T-helper 2 cell (primary cell): ENCODE measurements at places on chromosomes 16 and 17.
A peak's percentile ranks its signal among the peaks of the same experiment; 100 is the strongest.

- DNase-seq = no peak
Observed at GRCh38 chr16:83532634-83533033, 275.1 kb upstream of the HSBP1 start.

DNA sequence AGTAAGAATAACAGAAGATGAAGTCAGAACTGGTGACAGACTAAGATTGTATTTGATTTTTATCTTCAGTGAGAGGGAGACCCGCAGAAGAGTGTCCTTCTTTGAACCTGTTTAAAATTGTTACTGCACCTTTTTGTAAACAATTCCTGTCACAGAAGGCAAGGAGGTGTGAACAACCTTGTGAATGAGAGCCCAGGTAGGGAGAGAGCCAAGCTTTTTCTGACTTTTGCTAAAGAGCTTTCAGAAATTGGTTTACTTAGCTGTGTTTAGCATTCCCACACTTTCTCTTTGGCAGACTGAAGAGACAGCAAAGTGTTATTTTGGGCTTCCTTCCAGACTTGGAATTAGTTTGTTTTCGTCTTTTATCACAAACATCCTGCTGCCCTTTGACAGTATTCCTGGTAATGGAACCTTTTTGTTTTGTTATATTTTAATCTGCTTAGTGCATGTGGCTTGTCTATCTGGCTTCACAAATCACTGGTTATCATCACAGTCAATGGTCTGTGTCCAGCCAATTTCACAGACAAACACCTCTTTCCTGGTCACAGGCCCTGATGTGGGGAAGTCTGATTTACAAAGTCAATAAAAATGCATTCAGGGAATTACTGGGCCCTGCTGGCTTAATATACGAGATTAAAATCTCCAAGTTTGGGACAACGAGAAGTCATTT lies 85.7 kb upstream of the HS3ST2 start:
- no peak for DNase-seq

- DNase-seq = peak; percentile 75
Observed at GRCh38 chr17:35895636-35896587, 15.8 kb upstream of the CCL5 start.

DNA sequence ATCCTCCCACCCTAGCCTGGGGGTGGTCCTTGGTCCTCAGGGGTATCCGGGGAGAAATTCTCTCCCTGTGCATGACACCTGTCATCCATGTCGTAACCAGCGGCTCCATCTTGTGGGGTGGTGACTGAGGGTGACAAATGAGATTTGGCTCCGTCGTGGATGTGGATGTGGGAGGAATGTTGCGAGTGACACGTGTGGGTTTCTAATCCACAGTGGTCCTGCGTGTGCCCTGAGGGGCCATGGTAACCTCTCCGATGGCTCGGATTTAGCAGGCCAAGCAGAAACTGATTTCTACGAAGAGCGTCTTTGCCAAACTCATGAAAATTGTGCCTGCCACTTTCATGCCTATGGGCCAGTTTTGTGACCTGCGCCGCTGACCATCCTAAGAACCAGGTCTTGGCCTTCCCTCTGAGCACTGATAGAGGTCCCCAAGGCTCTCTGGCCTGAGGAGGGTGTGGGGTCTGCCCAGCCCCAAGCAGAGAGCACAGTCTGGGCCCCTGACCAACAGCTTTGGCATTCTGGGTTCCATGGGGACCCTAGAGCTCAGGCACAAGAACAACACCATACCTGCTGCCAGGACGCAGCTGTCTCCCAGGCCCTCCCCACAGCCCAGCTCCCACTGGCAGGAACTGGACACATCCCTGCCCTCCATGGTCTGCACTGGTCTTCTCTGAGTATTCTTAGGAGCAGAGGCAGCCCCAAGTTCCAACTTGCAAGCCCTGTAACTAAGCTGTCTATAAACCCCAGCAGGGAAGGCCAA lies 79.0 kb downstream of the AMFR start:
- no peak for DNase-seq

- no peak for DNase-seq
Observed at GRCh38 chr17:44232061-44232460, 12.6 kb upstream of the UBTF start.

- no peak for DNase-seq
Observed at GRCh38 chr17:43881758-43882505, 25.4 kb downstream of the MPP2 start.

DNA sequence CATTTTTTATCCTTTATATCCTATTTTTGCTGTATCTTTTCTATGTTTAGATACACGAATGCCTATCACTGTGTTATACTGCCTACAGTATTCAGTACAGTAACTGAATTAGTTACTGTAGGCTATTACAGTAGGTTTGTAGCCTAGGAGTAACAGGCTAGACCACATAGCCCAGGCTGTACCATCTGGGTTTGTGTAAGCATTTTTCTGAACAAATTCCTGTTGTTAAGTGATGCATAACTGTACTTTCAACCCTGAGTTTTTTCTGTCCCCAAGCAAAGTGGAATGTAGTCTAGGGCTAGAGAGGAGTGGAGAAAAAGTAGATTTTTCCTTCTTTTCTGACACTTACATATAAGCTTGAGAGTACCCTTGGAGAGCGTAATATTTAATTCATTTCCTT lies 282.1 kb downstream of the HS3ST3B1 start:
- no peak for DNase-seq

GRCh38 chr16:27911486-27911885 lies 152.0 kb downstream of the GSG1L start:
- no peak for DNase-seq

GRCh38 chr16:13984794-13985193 lies 64.8 kb downstream of the ERCC4 start:
- no peak for DNase-seq

DNA sequence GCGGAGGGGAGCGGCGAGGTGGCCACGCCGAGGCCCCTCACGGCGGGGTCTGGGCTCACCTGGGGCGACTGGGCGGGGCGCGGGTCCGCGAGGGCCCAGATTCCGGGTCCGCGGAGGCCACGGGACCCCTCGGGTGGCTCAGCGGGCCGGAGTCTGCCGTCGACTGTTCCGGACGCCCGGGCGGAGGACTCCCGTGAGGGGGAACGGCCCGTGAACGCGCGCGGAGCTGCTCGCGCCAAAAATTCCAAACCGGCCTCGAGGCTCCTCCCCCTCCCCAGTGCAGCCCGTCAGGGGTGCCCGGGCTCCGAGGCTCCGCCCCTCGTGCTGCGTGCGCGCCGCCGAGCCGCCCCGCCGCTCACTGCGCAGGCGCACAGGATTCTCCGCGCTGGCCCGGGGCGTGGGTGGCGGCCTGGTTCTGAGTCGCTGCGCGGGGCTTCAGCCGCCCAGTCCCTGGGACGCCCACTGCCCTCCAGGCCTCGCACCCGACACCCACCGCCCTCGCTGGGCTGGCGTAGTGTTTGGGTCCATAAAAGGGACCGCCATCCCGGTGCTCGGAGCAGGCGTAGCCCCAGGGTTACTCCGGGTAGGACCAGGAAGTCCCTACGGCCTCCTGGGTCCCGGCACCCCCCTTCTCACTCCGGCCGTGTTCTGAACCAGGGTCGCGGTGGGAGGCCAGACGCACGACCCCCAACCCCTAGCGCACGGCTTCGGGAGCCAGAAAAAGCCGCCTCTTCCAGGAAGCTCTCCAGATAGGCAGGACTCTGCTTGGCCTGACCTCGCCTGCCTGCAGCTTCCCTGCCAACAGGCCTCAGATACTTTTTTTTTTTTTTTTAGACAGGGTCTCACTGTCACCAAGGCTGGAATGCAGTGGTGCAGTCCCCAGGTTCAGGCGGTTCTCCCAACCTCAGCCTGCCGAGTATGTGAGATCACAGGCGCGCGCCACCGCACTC lies at the start of gene PKMYT1:
PKMYT1 (minus strand) TSS at position 220 of the 950 bp plus-strand sequence. CDS start 789 bp downstream, outside the sequence.
- DNase-seq = peak; percentile 92

DNA sequence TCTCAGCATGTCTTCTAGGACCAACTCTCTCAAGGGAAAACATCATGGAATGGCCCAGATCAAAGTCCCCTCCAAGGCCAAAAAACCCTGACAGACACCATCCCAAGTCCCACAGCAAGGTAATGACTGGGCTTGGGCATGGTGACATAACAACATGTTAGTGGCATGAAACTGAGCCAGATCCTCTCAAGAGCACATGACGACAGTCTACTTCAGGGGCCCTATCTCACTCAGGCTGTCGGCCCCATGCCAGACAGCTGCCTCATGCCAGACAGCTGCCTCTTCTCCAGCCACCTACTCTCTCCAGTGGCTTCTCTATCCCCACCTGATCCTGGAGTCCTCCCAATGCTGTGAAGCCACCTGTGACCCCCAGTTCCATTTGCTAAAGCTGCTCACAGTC lies 18.4 kb downstream of the HSD11B2 start:
- DNase-seq = no peak

DNA sequence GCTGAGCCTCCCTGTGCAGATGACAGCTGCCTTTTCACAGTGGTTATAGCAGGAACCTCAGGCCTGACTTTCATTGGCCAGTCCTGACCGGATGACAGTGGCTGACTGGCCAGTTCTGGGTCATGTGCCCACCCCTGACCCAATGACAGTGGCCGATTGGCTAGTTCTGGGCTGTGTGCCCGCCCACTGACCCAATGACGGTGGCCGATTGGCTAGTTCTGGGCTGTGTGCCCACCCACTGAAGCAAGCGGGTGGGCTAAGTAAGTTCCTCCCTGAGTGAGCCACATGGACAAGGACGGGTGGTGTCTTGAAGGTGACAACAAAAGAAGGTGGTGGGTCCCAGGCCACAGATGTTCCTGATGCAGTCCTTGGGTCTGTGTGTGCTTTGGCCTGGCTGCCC lies 9.5 kb downstream of the DEF8 start:
- no peak for DNase-seq

DNA sequence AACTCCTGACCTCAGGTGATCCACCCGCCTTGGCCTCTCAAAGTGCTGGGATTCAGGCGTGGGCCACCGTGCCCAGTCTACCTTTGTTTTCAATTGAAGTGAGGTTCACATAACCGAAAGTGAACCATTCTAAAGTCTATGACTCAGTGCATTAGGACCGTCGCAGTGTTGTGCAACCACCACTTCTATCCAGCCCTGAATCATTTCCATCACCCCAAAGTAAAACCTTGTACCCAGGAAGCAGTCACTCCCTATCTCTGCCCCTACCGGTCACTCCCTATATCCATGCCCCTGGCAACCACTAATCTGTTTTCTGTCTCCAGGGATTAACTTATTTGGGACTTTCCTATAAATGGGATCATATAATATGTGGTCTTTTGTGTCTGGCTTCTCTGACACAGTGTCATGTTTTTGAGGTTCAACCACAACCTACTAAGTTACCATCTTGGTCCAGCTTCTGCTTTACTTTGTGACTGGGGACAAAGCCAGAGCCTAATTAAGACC lies 28.3 kb upstream of the CDC42EP4 start:
- DNase-seq = no peak

DNA sequence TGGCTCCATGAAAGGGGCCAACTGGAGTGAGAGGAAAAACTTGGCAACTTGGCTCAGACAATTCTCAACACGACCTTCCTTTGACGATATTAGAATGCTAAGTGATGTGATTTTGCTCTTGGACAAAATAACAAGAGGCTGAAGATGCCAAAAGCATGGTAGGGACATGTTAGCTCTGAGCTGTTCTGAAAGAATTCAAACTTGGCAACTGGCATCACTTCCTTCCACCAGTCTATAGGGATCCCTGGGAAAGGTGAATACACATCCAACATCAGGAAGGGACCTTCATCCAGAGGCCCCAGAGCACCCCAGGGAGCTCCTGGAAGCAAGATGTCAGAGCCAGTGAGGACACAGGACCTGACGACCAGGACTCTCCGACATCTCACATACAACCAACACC lies 4.3 kb downstream of the KRT37 start:
- no peak for DNase-seq

DNA sequence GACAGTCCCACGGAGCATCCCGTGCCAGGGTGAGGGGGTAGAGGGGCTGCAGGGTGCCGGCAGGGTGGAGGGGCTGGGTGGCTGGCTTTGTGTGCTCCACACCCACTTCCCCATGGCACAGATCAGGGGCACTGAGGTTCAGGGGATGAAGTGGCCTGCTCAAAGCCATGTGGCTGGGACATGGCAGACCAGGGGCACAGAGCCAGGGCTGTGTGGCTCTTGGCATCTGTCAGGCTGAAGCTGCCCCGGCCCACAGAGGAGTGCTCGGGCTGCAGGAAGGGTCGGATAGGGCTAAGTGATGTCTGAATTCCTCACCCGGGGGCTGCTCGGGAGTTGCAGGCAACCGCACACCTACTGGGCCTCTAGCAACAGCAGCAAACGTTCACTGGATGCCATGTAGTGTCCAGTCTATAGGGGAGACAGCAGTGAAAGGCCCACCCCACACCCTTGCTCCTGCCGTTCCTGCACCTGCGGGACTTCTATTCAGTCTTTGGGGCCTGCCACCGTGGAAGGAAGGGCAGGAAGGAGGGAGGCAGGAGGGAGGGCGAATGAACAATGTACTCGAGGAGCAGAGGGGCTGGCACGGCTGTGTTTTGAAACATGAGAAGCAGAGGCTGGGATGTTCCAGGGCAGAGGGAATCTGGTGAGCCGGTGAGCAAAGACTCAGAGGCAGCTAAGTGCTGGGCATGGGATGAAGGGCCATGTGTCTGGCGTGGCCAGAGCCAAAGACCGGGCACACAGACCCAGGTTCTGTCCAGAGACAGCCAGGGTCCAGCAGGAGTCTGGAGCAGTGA lies 15.1 kb downstream of the SLC5A10 start:
- DNase-seq = no peak

DNA sequence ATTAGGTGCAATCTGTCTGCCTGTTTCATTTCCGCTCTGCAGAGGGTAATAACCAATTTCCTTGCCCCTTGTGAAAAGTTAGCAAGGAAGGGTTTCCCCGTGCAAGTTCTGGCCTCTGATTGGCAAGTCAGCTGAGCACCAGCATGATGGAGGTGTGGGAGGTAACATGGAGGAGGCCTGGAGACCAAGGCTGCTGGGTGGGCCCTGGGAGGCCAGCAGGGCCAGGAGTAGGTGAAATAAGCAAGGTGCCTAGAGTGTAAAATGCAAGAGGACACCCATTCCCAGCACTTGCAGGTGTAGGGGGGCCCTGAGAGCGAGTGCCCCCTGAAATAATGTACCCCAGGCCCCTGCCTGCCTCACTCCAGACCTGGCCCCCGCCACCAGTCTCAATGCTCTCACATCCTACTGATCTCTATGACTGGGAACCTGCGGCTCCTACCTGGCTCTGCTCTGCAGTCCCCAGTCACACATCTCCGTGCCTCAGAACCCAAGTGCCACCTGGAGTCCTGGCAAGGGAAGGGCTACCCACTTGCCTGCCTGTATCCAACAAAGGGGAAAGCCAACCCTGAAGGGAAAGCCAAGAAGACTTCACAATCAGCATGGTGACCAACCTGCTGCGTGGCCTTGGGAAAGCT lies 116.2 kb downstream of the C16orf78 start:
- no peak for DNase-seq
